ENCODE measurements at places on chromosomes 6 and 20.

DNA sequence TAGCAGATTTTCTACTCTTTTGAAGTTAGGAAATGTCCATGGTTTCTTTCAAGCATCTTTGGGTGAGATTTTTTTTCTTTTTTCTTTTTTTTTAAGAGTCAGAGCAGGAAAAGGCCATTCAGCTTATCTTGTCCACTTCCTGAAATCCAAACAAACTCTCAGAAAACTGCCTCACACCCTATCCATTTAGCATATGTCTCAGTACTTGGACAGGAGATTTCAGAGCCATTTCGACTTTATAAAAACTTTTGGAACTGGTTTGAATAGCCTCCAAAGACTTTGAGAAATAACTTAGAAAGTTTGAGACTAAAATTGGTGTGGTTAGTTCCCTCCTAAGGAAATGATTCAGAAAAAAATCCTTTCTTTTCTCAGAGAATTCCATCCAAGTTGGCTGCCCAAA lies 125.1 kb downstream of the MYLK4 start:
- DNase-seq: no peak

GRCh38 chr6:136893187-136893586 lies 28.9 kb upstream of the SLC35D3 start:
- DNase-seq: no peak

GRCh38 chr6:150029276-150029675 lies 3.9 kb upstream of the RAET1L start:
- DNase-seq: no peak

DNA sequence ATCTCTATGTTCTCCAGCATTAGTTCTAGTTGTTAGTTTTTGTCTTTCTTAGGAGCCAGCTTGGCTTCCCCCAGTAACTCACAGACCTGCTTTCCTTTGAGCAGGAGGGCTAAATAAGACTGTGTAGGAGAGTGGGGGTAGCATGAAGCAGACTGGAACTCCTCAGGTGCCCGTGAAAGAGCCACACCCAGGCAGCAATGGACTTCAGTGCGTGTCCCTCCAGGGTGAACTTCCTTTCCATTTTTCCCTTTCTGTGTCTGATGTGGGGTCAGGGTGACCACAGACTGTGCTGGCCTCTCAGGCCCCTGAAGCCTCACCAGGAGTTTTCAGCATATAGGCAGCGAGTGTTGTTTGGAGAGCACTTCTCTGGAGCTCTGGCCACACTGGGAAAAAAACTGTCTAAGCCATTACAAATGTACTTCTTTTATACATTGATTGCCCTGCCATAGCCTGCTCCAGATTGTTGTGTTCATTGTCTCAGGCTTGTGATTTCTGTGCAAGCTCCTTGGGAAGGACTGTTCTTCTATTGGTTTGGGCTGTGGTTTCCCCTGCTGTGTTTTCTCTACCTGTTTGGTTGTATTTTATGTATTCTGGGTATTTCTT lies 55.7 kb downstream of the SH3BGRL2 start:
- no peak for DNase-seq

- peak; percentile 9 for DNase-seq
These were observed 23.9 kb upstream of the TOP1 start for GRCh38 chr20:41004531-41005360.

- DNase-seq: no peak
These were observed 35.1 kb downstream of the LRFN2 start for GRCh38 chr6:40551966-40552505.

- DNase-seq: no peak
These were observed 22.4 kb upstream of the TGM2 start for GRCh38 chr20:38187517-38187916.

GRCh38 chr6:43969158-43969981 lies 157.9 kb downstream of the MRPL14 start:
- no peak for DNase-seq

GRCh38 chr6:52620055-52620905 lies 43.4 kb upstream of the TRAM2 start:
- no peak for DNase-seq

DNA sequence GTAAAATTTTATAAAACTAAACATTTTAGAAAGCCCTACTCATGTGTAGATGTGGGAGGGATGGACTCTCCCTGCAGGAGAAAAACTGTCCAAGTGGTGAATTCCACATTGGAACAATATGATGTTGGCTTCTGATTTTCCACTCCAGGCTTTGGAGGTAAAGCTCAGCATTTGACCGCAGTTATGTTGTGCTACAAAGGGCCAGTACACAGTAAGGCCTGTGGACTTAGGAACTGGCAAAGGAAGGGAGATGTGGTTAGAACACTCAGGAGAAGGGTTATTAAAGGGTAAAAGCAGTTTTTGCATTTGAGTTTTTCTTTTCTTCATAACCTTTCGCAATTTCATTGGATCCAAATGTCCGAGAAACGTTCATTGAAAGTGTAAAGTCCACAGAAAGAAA lies 150.3 kb upstream of the SASH1 start:
- DNase-seq: no peak

DNA sequence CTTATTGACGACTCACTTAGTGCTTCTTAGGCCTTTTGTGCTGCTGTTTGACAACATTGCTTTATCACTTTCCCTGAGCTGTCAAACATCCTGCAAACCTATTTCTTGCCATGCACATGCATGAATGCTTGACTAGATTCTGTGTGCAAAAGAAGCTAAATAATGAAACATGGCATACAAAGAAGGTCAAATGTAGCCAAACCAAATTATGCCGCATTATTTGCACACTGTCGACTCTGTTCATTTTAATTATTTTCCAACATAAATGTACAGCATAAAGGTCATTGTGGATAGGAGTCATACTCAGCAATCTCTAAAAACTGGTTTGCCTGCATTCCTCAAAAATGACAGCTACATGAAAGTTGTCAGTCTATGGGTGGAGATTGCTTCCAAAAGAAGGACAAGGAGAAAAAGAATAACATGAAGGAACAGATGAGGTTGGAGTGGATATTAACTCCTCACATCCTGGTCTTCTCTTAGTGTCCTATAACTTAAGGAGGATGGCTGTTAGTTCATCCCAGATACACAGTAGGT lies 123.1 kb upstream of the STXBP5 start:
- no peak for DNase-seq

GRCh38 chr6:143357561-143358255 lies 92.8 kb downstream of the ADAT2 start:
- no peak for DNase-seq

DNA sequence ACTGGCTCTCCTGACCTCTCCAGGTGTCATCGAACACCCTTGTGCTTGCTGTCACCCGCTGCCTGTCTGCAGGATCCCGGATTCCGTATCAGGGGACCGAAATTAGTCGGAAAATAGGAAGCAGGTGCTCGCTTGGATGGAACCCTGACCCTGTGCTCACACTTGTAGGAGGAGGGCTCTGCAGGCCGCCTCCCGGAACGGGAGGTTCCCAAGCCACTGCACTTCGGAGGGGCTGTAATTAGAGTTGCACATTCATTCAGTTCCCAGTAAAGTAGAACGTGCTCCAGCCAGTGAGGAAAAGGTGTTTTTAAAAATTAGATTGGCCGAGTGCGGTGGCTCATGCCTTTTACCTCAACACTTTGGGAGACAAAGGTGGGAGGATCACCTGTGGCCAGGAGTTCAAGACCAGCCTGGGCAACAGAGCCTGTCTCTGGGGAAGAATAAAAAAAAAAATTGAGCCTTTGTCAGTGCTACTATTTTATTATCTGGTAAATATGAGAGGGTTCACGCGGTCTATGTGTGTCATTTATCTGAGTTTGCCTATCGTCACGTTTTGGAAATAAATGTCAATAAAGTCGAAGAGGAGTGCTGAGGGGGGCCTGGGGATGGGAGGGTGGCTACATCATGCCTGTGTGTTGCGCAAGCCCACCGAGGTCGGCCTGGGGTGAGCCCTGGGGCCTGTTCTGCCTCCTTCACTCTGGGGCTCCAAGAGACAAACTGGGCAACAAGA lies 1.5 kb upstream of the GMEB2 start:
- no peak for DNase-seq

DNA sequence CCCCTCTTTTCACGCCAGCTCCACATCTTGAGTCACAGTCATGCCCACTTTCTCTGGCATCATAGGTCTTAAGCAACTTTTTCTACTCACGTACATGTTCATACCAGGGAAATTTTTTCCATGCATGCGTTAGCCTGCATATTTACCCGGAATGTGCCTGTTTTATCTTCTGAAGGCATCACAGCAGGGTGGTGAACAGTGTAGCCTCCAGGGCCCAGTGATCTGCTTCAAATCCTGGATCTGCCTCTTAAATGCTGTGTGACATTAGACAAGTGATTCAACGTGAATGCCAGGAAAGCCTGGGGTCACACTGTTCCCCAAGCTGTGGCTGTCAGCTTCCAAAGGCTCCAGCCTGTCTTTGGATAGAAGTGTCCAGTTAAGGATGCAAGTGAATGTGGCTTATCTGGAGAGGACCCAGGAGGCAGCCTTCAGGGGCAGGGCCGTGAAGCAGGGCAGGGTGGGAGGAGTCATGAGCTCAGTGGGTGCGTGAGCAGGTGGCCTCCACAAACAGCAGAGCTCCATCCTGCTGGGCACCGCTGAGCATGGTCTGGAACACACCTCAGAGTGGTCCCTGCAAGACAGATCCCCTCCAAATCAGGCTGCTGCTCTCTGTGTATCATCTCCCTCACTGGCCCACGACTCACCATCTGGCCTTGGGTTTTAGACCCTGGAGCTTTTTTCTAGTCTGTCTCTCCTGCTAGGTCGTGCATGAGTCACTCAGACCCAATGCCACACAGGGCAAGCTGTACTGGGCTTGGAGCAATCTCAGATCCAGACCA lies 30.4 kb upstream of the CD93 start:
- no peak for DNase-seq

DNA sequence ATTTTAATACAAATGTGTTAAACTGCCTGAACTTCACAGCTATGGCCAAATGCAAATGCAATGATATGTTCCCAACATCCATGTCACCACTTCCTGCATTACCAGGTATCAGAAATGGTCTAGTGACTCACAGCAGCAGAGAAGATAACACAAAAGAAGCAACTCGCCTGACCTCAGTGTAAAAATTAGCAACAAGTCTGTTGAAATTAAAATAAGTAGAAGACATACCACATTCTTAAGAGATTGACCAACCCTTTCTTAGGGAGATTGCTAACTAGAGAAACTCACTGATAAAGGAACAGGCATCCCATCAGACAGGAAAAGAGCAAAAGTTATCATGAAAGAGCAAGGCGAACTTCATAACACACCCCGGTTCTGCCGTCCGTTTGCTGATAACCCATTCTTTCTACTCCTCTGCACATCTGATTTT lies 45.1 kb downstream of the RNASET2 start:
- DNase-seq: no peak

- DNase-seq: no peak
These were observed 29.1 kb upstream of the TENT5A start for GRCh38 chr6:81781624-81782023.

DNA sequence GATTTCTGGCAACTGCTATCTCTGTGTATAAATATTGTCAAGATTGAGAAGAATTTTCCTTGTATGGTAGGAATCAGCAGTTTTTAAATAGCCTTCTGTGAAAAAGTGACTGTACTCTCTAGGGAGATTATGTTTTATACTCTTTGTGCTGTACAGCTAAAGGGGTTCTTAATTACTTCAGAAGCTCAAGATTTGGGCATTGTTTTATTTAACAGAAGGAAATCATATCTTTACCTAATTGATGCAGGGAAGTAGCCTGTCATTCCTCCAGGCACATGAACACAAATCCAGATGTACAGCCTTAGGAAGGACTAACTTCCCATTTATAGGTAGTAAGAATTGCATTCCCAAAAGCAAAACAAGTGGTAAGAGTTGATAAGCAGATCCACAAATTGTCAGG lies 1.3 kb downstream of the CALHM5 start:
- no peak for DNase-seq

- no peak for DNase-seq
These were observed 31.7 kb upstream of the SPAG4 start for GRCh38 chr20:35583636-35584560.

Data from stimulated activated CD4-positive, alpha-beta T cell treated with anti-CD3 and anti-CD28 coated beads, Interleukin-15, amount 100 ng/mL, for 48 hours (primary cell).